ENCODE measurements at places on chromosomes 5 and 9.

DNA sequence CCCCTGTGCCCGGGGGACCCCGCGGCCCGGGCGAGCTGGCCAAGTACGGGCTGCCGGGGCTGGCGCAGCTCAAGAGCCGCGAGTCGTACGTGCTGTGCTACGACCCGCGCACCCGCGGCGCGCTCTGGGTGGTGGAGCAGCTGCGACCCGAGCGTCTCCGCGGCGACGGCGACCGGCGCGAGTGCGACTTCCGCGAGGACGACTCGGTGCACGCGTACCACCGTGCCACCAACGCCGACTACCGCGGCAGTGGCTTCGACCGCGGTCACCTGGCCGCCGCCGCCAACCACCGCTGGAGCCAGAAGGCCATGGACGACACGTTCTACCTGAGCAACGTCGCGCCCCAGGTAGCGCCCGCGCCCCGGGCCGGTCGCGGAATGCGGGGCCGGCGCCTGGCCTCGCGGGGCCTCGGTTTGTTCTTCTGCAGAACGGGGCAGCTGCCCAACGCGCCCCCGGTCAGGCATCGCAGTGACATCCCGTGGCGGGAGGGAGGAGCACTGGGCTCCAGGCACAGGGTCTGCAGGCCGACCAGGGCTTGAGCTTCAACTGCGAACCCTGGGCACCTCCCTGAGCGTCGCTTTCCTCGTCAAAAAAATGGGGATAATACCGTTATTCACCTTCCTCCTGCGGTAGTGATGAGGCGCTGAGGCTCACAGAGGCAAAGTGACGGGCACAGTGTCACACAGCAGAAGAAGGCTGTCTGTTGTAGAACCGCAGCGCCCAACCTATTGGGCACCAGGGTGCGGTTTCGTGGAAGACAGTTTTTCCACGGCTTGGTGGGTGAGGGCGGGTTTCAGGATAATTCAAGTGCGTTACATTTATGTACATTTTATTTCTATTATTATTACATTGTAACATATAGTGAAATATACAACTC lies 777 bp downstream of the ENDOG start:
- peak; percentile 68 for DNase-seq

DNA sequence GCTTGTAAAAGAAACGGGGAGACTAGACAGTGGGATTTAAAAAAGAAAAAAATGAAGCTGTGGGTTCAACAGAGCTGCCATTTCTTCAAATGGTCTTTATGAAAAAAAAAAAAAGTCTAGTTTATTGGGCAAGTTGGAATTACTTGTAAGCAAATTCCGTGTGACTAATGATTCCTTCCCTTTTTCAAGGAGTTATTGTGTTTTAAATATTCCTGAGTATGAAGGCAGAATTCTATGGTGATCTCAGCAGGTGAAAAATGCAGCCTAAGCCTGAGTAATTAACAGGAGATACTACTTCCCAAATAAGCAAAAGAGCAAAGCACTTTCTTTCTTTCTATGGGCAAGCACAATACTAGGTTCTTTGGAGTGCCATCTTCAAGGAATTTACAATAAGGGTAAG lies 481.9 kb downstream of the ZNF608 start:
- DNase-seq, result no peak

DNA sequence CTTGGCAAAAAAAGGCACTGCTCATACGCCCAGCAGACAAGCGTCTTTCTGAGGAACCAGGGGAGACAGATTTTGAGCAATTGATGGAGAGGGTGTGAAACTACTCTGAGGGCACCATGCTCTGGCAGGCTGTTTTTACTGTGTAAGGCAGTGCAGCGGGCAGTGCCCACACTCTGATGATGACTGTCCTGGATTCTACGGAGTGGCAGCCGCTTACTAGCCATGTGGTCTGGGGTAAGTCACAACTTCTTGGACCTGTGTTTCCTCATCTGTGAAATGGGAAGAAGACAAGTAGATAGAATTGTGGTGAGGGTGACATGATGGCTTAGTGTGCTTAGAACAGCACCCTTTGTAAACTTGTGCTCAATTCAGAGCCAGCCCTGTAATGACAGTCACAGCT lies 38.8 kb downstream of the FABP6 start:
- no peak for DNase-seq

DNA sequence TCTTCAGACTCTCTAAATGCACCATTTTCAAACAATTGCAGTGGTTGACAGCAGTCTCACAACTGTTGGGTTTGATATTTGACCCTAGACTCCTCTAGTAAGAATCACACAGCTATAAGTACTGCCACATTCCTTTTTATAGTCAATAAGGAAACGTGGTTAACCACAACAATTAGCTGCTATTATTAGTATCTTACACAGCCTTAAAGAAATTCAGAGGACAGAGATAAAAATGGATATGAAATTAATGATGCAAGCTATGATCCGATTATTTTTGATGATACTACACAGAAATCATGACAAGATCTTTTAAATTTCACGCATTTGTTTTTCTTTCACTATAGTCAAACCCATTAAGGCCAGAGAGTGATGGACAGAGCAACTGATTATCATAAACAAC lies 288.6 kb upstream of the C9orf72 start:
- DNase-seq, result no peak

GRCh38 chr9:25226901-25227686 lies 451.1 kb downstream of the TUSC1 start:
- DNase-seq, result no peak

DNA sequence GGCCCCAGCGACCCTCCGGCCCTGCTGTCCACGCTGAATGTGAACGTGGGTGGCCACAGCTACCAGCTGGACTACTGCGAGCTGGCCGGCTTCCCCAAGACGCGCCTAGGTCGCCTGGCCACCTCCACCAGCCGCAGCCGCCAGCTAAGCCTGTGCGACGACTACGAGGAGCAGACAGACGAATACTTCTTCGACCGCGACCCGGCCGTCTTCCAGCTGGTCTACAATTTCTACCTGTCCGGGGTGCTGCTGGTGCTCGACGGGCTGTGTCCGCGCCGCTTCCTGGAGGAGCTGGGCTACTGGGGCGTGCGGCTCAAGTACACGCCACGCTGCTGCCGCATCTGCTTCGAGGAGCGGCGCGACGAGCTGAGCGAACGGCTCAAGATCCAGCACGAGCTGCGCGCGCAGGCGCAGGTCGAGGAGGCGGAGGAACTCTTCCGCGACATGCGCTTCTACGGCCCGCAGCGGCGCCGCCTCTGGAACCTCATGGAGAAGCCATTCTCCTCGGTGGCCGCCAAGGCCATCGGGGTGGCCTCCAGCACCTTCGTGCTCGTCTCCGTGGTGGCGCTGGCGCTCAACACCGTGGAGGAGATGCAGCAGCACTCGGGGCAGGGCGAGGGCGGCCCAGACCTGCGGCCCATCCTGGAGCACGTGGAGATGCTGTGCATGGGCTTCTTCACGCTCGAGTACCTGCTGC lies 839 bp downstream of the KCNV2 start:
- no peak for DNase-seq

- peak; percentile 89 for DNase-seq
Observed at GRCh38 chr5:137888863-137889759, at the start of gene PKD2L2. Gene PKD2L2, plus strand, starts transcription at chr5:137889457. Its CDS starts 35 bp downstream, at chr5:137889492.

DNA sequence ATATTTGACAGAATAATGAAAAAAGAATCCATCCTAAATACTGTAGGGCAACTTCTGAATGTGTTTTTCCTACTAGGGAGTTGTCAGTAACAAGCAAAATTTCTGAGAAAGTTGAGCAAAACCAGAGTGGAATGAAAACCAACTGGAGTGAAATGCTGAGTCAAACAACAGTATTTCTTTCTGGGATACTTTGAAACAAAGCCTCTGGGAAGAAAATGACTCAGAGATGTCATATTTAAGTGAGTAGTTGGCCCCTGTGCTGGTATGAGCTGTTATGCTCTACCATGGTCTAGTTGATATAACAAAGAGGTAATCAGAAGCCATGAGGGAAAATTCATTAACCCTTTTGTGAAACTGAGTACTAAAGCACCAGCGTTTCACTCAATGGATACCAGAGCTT lies 372.1 kb upstream of the C9orf72 start:
- no peak for DNase-seq

DNA sequence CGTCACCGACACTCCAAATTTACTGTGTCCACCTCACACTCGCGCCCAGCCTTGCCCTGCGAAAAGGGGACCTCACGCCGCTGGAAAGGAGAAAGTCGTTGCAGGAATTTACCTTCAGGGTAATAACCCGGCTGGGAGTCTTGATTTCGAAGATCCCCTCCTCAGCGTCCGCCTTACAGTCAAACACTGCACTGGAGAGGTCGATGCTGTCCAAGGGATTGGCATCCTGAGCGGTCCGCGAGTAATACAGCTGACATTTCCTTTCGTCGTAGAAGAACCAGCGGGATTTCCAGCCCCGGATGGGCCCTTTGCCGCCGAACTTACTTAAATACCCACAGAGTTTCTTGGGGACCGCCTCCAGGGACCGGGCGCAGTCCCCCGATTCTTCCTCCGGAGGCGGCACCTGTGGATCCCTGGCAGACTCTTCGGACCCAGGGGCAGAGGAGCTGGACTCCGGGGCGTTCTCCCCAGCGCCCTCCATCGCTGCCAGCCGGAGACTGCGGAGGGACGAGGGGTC lies 330 bp downstream of the TBC1D2 start:
- DNase-seq, result no peak

GRCh38 chr9:87950296-87950695 lies 24.0 kb downstream of the CDK20 start:
- no peak for DNase-seq

DNA sequence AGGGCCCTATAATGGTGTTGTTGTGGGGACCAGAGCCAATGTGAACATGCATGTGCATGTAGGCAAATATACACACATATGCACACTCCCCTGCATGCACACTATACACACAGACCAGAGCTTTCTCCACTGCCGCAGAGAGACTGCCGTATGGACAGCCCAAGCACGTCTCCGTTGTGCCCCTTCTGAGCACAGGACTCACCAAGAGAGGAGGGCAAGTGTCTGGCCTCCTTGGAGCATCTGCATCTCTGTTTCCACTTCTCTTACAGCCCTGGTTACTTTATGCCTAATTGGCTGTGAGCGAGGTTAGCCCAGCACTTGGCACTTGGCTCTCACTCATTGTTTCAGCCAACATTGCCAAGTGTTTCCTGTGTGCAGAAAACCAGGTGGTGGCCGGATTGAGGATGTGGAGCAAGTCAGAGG lies 30.4 kb downstream of the CSF2 start:
- DNase-seq, result no peak

DNA sequence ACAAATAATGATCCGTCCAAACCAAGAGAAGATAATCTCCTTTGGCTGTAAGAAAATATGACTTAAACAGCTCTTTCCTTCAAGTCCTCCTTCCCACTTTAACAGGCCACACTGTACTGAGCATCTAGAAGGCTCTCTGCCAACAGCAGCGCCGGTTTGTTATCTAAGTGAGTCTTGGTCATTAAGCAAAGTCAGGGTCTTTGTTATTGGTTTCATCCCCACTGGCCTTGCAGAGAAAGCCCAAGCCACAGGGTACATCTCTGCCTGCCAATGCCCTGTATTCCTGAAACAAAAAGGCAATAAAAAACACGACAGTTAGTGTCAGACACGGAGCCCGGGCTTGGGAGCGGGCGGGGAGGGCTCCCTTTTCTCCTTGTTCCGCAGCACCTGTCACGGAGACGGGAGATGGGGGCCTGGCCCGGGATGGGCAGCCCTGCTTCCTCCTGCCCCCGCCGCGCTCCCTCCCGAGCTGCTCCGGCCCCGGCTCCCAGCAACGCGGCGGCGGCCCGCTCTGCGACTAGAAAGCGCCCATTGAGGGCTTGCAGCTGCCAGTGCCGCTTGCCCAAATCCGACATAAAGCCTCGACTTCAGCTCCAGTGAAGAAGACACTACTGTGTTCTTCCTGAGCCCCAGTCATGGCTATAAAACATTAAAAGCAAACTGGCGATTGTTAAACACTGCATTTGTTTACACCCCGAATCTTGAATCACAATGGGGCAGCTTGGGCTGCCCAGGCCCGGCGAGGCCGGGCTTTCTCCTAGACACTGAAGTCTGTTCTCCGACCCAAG lies 28.1 kb upstream of the PIK3R1 start:
- no peak for DNase-seq

GRCh38 chr9:83196946-83197345 lies 134.0 kb upstream of the RASEF start:
- no peak for DNase-seq

DNA sequence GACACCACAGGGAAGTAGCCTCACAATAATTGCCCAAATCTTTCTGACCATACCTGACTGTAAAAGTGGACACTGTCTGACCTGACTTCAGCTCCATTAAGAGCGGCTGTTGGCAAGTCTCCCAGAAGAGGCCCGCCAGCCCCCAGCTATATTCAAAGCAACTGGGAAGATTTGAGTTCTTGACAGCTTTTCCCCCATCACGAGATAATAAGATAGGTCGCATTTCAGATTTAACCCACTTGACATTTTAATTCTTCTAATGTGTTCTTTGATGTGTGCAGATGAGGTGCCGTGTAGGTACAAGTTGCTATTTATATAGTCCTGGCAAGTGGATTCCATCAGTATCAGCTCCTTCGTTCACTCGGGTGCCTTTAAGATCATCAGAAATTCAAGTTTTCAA lies 345.7 kb downstream of the DRD1 start:
- DNase-seq, result no peak

GRCh38 chr5:105924366-105924765 lies 1746.4 kb downstream of the EFNA5 start:
- DNase-seq, result no peak

DNA sequence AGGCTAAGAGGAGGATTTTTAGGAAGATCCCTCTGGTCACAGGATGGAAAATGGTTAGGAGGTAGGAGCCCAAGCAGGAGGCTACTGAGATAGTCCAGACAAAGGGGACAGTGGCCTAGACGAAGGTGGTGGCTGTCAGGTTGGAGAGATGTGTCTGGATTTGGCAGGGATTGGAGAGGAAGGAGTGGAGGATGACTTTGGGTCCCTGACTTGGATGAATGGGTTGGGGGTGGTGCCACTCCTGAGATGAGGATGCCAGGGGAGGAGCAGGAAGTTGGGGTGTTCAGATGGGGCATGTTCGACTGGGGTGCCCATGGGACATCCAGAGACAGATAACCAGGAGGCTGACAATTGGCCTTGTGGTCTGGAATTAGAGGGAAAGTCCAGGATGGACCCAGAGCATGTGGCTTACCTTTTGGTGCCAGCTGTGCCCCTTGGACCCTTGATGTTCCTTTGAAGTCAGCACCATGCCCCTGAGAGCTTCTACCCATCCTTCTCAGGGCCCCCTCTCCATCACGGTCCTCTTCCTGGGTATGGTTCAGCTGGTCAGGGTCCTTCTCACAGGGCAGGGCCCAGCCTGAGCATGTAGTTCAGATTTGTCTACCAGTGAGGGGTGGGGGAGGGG lies 15.1 kb upstream of the IGFBPL1 start:
- DNase-seq, result no peak

DNA sequence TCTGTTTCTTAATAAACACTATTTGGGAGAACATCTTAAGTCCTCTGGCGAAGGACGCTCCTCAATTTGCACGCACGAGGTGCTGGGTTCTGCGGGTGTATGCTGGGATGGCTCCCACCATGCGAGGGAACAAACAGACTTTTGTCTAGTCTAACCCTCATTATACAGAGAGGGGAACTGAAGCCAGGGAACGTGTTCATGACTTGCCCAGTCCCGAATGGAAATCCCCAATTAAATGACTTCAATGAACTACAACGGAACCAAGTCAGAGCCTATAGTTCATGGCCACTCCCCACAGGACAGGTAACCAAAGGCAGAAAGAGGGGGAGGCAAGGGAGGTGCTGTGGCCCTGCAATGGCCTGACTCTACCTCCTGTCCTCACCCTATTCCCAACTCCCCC lies 9.3 kb downstream of the TLE1 start:
- no peak for DNase-seq

All from activated T-cell treated with anti-CD3 and anti-CD28 coated beads, Interleukin-2, amount 50 U/mL, for 48 hours (primary cell).